ENCODE measurements at places on chromosomes 1 and 21.

DNA sequence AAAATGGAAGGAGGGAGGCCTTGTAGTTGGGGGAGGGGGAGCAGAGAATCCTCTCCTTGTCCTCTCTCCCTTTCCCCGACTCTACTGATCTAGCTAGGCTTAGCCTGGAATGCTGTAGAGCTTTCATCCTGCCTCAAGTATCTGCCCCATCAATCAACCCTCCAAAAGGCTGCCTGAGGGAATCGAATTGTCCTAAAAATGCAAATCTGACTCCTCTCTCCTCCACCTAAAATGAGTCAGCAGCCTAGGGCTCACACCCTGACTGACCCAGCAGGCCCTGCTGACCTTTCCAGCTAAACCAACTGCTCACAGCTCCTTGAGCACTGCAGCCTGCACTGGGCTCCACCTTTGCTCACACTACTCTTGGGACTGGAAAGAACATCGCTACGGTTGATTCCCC lies 2.8 kb downstream of the HPDL start:
- no peak for DNase-seq

DNA sequence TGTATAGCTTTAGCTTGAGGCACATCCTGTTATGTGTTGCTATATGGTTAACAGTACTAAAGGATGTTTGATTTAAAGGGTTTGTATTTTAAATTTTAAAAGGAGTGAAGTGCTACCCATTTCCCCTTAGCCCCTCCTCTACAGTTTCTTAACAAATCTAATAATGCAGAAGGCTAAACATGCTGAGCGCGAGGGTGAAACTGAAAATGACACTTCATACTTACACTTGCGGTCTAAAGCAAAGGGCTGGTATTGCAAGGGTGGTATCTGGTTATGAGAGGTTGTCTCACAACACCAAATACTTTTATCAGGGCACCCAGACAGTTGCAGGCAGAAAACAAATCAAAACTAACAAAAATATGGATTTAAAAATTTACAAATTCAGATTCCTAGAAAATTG lies 172.3 kb downstream of the SIPA1L2 start:
- no peak for DNase-seq

DNA sequence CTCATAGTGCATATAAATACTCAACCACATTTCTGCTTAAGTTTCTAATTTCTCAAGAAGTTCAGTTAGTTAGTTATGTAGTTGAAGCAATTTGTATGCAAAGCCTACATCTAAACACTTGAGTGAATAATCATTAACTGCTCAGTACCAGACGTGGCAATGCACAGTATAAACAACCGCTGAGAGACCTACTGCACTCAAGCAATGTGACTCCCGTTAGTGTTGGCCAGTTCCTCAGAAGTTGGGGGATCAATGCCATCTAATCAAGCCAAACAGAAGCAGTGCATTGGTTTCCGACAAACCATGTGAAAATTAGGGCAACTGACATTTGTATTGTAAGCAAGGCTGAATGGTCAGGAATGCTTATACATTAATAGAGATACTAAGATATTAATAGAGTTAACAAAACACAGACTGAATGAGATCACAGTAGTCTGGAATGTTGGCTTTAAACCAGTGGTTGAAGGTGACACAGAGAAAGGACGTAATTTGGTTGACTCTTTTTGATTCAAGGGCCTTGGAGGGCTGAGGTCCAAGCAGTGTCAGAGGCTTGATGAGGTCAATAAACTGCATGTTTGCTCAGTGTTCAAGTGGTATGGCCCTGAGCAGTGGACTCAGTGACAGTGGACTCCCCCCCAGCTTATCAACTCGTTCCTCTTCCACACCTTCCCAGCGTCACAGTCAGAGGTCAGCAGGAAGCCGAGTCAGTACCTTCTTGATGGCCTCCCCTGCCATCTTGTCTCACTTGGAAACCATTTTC lies 255.5 kb downstream of the CTH start:
- no peak for DNase-seq

GRCh38 chr1:119475866-119476439 lies 31.1 kb upstream of the HSD3B1 start:
- peak; percentile 21 for DNase-seq

GRCh38 chr1:70156529-70157120 lies 48.8 kb downstream of the LRRC40 start:
- no peak for DNase-seq

GRCh38 chr1:41875487-41875886 lies 43.2 kb downstream of the HIVEP3 start:
- DNase-seq, result no peak

DNA sequence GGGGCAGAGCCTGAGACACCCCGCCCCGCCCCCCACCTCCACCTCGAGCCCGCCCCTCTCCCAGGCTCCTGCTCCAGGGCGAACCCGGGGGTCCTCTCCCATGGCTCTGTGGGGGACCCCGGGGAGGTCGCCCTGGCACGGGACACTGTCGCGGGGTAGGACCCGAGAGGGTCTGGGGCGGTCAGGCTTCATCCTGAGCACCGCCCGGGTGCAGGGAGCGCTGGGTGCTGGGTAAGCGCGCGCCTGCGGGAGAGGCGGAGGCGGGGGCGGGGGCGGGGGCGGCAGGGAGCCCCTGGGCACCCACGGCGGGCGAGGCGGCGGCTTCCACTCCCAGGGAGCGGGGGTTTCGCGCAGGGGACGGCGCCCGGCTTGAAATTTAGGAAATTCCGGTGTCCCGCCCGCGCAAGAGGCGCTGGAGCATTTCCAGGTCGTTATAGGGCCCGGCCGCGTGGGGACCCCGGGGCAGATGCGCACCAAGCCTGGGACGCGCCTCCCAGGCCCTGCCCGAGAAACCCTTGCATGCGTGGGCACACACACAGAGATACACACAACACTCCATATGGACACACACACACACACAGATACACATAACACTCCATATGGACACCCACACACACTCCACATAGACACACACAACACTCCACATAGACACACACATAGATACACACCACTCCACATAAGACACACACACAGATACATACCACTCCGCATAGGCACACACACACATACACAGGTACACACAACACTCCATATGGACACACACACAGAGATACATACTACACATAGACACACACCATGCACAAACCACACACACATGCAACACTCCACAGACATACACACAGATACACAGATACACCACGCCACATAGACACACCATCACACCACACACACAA lies 48.7 kb upstream of the SLC19A1 start:
- peak; percentile 52 for DNase-seq

- peak; percentile 75 for DNase-seq
Measured at GRCh38 chr1:101235696-101236515, 913 bp upstream of the S1PR1 start.

DNA sequence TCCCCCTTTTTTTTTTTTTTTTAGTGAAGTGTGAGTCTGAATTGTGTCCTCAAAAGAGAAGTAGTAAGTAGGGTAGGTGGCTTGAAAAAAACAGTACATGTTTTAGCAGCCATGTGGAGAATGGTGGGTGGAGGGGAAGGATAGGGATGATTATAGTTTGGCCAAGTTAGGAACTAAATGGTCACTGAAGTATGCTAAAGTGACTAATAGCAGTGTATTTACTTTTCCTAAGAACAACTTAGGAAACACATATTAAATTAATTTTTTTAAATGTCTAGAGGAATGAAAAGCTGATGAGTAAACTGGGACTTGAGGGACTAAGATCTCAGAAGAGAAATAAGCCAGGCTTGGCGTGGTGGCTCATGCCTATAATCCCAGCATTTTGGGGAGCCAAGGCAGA lies 55.5 kb downstream of the PLA2G4A start:
- no peak for DNase-seq

DNA sequence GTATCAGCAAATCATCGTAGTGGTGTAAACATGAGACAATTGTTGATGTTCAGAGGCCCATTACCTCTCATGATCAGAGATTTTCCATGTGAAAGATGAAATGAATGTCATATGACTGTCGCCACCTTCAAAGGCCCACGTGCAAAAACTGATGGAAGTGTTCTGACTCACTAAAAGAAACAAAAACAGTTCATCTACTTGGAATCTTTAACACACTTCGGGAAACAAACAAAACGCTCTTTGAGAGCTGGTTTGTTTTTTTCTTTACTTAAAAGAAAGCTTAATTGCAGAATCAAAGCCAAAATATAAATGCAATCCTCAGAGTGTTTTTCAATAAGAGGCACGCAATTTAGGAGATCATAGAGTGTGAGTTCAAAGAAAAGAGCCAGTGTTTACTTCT lies 100.8 kb downstream of the PLPPR4 start:
- no peak for DNase-seq

GRCh38 chr1:208289716-208290115 lies 45.5 kb upstream of the PLXNA2 start:
- no peak for DNase-seq

DNA sequence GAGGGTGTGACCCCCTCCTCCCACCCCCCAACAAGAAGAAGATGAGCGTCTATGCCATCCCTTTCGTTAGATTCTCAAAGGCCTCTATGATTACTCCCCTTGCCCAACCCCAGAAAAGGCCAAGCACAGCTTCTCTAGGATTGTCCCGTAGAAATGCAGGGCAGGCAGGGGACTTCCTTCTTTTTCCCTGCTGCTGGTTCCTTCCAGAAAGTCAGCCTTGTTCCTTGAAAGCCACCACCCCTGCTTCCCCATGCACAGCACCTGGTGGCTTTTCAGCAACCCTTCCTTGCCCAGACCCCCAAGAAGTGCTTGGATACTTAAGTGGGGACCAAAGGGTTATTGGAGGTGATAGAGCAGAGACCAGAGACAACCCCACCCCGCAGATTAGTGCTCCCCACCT lies 75.1 kb downstream of the ARHGEF10L start:
- DNase-seq, result no peak

GRCh38 chr1:36937371-36937770 lies 96.9 kb downstream of the GRIK3 start:
- DNase-seq, result no peak

DNA sequence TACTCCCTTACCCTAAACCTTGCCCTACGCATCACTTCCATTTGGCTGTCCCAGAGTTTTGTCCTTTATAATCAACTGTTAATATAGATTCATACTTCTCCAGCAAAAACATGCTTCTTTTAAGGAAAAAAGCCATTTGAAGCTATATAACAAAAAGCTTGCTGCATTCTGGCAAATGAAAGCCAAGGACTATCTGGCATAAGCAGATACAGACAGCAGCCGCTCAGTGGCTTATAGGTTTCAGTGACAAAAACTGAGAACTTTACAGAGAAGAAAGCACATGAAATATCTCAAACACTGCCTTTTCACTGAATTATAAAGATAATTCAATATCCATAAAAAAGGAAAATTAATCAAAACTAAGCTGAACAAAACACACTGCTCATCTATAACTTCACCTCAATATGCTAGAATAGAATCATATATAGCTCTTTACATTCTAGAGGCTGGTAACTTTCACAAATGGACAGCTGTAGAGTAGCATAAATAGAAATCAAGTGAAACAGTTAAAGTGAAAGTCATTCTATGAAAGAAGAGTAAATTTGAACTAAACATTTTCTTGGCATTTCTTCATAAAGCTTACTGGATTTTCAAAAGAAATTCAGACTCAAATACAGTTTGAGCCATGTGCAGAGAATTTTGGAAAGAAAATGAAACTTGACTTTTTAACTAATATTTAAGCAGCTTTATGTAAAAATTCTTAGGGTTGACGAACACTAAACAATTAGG lies 19.6 kb downstream of the CDC42BPA start:
- DNase-seq, result no peak

DNA sequence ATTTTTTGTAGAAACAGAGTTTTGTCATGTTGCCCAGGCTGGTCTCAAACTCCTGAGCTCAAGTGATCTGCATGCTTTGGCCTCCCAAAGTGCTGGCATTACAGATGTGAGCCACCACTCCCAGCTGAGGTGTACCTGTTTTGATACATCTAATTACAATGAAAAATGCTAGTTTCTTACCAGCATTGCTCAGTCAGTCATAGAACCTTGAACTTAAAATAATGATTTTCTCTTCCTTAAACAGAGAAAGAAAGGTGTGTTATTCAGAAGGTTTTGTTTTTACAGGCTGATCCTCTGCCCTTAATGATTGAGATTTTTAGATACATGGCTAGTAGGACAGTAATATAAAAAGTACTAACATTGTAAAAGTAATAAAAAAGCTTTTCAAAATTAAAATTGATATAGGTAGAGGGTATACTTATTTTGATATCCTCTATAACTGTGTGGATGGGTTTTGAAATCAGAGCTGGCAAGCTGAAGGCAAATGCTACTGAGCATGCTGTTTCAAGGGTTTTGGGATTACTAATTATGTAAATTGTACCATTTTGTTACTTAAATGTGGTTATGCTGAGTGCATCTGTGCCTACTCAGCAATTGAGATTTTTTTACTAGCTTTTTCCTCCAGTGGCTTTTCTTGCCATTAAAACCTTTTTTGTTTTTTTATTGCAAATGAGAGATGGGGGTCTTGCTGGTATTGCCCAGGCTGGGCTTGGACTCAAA lies 16.1 kb downstream of the PRRC2C start:
- DNase-seq, result no peak

GRCh38 chr1:47853852-47854251 lies 143.3 kb downstream of the TRABD2B start:
- no peak for DNase-seq

DNA sequence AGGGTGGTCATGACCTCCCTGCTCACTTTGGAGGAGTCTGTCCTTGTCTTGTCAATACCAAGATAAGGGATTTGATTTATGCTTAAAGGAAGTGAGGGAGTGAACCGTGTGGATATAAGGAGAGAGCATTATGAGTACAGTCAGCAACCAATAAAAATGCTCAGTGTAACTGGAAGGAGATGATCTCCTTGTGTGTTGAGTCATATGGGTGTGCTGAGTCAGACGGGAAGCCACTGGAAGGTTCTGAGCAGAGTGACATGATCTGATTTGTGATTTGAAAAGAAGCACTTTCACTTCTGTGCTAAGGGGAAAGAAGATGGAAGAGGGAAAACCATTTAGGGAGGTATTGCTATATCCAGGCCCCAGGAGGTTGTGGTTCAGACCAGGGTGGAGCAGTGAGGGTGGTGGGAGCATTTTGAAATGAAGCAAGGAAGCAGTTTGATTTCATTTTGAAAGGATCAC lies 2.5 kb upstream of the BCL10 start:
- peak; percentile 47 for DNase-seq

- no peak for DNase-seq
Measured at GRCh38 chr1:58763214-58763613, 20.6 kb downstream of the JUN start.

GRCh38 chr1:12477936-12478611 lies 139.9 kb downstream of the DHRS3 start:
- no peak for DNase-seq

DNA sequence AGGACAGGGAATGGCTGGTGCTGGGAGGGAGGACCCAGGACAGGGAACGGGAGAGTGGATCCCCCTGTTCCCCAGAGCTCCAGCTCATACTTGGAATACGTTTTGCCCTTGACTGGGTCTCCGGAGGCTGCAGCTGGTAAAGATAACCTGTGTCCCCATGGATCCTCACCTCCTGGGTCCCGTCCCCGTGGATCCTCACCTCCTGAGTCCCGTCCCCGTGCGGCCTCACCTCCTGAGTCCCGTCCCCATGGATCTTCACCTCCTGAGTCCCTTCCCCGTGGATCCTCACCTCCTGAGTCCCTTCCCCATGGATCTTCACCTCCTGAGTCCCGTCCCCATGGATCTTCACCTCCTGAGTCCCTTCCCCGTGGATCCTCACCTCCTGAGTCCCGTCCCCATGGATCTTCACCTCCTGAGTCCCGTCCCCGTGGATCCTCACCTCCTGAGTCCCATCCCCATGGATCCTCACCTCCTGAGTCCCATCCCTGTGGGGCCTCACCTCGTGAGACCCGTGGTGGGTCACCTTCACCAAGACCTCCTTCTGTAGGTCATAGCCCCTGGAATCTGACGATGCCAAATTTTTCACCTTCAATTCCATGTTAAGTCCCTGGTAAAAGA lies 61.4 kb downstream of the SCCPDH start:
- DNase-seq, result no peak

Data from stimulated activated CD4-positive, alpha-beta T cell treated with anti-CD3 and anti-CD28 coated beads, Interleukin-15, amount 100 ng/mL, for 48 hours (primary cell).